Tibial nerve (tissue), 4 donors: ENCODE measurements at places on chromosomes 1 and 21. TPM values are rescaled to one million over a fixed set of nuclear protein-coding genes. Genes with fewer than 3 reads are reported as not detected.

HPCAL4 gene
- total RNA-seq: not detected

DNA sequence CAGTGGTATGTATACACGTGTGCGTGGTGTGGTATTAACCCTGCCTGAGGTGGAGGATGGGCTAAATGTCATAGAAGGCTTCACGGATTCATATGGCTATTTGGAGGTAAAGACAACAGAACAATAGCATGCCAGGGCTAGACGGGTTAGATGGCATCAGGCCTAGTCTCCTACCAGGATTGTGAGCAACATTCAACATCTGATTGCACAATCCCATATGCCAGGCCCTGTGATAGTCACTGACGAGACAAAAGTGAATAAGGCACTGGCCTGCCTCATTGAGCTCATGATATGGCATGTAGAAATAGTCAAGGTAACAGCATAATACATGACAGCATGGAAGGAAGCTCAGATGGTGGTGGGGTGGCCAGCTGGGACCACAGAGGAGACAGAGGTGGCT, 167.1 kb upstream of the BEND5 start:
- no peak for DNase-seq

GRCh38 chr1:4587721-4588120, 66.7 kb upstream of the AJAP1 start:
- no peak for DNase-seq

- DNase-seq: no peak
These were observed 17.8 kb downstream of the MTHFR start for GRCh38 chr1:11787804-11788436.
